Activated CD4-positive, alpha-beta memory T cell treated with anti-CD3 and anti-CD28 coated beads for 36 hours (primary cell): ENCODE measurements at places on chromosomes 11 and 22.

GRCh38 chr22:30020511-30020910, 59.8 kb upstream of the HORMAD2 start:
- DNase-seq = no peak

- no peak for DNase-seq
Observed at GRCh38 chr11:58530236-58530635, 22.3 kb upstream of the OR5B21 start.

DNA sequence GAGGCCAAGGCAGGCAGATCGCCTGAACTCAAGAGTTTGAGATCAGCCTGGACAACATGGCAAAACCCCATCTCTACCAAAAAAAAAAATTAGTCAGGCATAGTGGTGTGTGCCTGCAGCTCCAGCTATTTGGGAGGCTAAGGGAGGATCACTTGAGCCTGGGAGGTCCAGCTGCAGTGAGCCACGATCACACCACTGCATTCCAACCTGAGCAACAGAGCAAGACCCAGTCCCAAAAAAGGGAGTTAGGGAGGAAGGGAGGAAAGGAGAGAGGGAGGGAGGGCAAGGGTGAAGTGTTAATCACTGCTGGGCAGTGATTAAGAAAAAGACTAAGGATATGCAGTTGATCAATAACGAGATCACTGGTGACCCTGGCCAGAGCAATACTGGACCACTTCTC, 56.0 kb upstream of the APOA1 start:
- no peak for DNase-seq

- no peak for DNase-seq
Observed at GRCh38 chr11:74672332-74672955, 58.8 kb downstream of the CHRDL2 start.

DNA sequence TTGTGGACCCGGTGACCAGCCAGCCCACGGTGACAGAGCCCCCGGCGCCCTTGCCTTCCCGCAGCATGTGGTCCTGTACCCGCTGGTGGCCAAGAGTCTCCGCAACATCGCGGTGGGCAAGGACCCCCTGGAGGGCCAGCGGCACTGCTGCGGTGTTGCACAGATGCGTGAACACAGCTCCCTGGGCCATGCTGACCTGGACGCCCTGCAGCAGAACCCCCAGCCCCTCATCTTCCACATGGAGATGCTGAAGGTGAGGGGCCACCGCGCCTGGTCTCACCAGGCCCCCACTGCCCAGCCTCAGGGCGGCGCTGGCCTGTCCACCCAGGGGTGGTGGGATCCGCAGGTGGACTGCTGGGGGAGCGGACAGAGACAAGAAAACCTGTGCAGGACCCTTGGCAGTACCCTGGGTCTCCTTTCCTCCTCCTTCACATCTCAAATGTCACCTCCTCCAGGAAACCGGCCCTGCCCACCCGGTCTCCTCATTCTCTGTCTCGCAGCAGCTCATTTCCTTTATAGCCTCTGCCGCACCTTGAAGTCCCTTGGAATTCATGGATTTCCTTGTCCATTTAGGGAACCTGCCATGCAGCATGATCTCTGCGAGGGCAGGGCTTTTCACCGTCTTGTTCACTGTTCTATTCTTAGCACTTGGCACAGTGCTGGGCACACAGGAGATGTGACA, 6.5 kb downstream of the AIP start:
- no peak for DNase-seq

DNA sequence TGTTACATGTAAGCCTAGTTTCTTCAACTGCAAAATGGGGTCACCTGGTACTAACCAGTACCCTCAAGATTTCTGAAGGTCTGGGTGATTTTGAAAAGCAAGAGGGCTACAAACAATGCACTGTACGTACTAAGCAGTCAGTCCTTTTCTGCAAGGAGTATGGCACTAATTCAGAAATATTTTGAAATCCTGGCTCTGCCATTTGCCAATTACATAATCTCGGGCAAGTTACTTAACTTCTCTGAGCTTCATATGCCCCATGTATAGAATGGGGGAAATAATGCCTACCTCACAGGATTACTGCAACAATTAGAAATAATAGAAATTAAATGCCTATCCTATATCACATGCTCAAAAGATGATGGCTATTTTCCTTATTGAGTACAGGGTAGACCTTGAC, 60.7 kb upstream of the CCDC89 start:
- no peak for DNase-seq

- DNase-seq = no peak
Observed at GRCh38 chr11:102382384-102382783, 35.4 kb downstream of the BIRC2 start.

GRCh38 chr11:86938203-86938899, 16.8 kb downstream of the FZD4 start:
- DNase-seq = no peak

DNA sequence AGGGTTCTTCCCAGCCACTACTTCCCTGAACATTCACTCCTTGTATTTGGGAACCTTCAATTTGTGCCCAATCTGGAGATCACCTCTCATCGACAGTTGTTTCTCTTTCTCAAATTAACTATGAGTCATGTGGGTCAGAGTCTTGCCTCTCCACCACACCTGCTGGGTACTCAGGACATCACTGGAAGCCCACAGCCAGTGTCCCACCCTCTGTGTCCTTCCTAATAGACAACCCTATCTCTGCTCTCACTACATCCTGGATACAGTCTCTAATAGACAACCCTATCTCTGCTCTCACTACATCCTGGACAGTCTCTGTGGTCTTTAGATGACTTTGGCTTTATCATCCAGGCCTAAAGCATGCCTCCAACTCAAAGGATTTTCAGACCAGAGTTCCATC, 70.1 kb downstream of the ARL14EP start:
- DNase-seq = no peak

DNA sequence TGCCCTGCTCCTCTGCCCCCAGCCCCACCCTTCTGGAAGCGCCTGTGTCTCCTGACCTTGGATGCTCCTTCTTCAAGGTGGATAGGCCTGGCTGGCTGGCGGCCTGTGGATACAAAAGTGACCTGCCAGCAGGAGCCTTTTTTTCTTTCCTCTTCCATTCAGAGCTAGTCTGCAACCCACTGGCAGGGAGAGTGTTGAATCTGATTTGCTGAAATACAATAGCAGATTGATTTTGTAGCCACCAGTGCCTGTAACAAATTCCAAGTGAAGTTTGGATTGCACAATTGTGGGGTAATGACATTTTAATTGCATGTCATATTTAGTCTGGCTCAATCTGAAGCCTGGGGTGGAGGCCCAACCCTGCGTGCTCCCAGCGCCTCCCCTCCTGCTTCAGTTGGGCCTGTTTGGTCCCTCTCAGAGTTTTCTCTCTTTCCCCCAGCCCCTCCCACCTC, 97.2 kb downstream of the GRIK4 start:
- DNase-seq = no peak

GRCh38 chr11:3161720-3162409, 3.2 kb downstream of the OSBPL5 start:
- no peak for DNase-seq

DNA sequence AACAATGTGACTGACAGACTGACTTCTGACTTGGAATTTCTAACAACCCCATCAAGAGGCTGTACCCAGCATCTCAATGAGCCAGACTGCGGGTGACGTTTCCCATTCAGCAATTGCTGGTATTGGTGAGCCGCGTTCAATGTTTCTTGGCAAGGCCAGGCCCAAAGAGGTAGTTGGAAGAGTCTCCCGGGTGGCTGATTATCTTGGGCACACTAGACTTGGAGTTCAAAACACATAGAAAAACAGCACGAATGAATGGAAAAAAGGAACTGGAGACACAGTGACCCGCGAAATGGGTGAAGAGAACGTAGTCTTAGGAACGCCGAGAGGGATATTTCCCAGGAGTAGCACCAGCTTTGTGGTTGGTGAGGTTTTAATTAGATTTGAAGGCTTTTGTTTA, 115.7 kb downstream of the RPS6KA4 start:
- no peak for DNase-seq

DNA sequence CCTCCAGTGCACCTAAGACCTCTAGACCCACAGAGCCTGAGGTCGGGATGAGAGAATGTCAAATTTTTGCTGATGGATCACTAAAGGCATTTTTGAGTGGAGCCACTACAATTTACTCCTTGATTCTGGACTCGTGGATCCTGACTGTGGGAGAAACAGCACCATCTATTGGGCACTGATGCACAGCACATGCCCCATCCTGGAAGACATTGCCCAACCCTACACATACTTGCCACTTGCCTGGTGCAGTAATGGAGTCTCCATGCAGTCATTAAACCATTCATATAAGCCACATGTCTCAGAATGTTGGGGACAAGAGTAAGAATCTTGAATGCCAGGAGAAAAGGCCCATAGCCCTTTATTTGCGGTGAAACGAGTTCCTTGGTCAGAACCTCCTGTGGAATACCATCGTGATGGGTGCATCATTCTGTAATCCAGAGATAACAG, 103.9 kb downstream of the GGTLC2 start:
- peak; percentile 63 for DNase-seq

- DNase-seq = peak; percentile 68
Observed at GRCh38 chr11:60991457-60991856, 20.0 kb downstream of the CD6 start.

DNA sequence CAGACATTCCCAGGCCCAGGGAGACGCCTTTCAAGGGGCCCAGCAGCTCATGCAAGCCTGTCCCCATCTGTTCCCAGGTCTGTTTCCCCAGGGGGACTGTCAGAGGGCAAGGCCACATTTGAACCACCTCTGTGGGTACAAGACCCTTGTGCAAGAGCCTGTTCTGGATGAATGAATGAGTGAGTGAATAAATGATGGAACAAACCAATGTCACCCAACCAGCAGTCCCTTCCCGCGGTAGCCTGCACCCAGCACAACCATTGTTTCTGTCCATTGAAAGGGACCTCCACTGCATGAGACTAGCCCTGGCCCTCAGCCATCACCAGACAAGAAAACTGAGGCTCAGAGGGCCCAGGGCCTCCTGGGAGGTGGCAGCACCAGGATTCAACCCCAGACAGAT, 69.7 kb upstream of the TCF20 start:
- DNase-seq = no peak

DNA sequence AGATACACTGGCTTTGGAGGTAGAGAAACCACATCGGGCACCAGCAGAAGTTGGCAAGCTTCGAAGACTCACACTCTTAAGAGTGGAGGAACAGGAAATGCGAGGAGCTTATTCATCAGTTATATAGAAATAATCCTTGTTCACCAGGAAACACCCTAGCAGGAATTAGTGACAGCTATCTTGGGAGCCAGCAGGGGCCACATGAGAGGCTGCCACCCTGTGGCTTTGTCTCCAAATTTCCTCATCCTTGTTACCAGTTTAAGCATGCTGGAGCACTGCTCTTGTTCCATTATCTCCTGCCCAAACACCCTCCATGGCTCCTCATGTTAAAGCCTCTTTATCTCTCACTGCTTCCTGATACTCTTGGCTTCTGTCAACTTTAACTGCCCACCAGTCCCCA, 131.0 kb downstream of the PLEKHA7 start:
- no peak for DNase-seq

- DNase-seq = no peak
Observed at GRCh38 chr22:30931541-30932300, 36.9 kb downstream of the MORC2 start.

- no peak for DNase-seq
Observed at GRCh38 chr11:108115500-108116140, 5.7 kb upstream of the ACAT1 start.

- peak; percentile 64 for DNase-seq
Observed at GRCh38 chr22:36439481-36440271, 41.8 kb downstream of the TXN2 start.

GRCh38 chr11:69892986-69893555, 73.9 kb upstream of the FGF3 start:
- no peak for DNase-seq

GRCh38 chr22:32926600-32926999, 125.1 kb downstream of the TIMP3 start:
- DNase-seq = no peak

DNA sequence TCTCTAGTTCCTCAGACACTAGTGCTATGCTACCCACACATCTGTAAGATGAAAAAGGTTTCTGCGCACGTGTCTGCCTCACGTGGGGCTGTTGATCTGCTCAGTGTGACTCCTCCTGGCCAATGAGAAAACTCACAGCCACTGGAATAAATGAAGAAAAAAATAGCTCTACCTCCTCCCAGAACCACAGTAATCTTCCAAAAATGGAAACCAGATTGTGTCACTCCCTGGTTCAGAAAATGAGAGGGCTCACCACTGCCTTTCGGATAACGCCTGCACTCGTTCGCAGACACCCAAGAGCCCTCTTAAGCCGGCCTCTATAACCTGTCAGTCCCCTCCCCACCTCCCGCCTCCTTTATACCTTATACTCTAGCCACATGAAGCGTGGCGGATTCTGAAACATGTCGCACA, 5.1 kb downstream of the APBB1 start:
- peak; percentile 84 for DNase-seq

DNA sequence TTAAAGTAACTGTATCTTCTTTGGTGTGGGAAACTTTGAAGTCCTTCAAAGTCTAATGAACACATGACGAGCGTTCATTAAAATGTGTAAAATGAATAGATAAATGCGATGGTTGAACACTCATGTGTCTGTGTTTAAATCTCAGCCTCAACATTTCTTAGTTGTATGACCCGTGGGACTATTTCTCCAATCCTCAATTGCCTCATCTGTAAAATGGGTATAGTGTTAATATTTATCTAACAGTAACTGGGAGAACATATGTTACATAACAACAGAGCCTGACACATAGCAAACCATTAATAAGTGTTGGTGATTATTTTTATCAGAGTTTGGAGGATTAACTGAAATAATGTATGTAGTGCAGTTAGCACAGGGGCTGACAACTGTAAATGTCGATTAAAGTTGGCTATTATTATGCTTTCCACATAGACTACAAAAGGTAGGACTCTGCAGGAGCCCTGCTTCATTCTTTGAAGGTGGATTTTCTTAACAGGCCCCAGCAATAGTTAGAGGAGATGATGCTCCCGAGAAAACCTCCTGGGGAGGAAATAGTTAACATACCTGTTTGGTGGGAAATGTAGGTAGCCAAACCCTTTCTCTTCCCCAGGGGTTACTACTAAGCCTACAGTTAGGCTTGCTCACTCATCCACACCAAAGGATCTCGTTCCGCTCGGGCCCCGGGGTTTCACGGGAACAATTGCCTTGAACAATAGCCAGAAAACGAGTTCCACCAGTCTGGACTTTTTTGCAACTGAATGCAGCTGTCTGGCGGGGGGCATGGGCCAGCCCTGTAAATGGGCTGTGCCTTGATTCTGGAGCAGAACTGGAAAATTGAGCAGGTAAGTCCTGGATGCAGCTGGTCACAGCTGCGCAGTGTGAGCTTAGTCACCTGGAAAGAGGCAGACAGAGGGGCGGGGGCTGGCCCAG, 133.4 kb downstream of the DBX1 start:
- DNase-seq = no peak
